ENCODE measurements at places on chromosomes 4 and X.

DNA sequence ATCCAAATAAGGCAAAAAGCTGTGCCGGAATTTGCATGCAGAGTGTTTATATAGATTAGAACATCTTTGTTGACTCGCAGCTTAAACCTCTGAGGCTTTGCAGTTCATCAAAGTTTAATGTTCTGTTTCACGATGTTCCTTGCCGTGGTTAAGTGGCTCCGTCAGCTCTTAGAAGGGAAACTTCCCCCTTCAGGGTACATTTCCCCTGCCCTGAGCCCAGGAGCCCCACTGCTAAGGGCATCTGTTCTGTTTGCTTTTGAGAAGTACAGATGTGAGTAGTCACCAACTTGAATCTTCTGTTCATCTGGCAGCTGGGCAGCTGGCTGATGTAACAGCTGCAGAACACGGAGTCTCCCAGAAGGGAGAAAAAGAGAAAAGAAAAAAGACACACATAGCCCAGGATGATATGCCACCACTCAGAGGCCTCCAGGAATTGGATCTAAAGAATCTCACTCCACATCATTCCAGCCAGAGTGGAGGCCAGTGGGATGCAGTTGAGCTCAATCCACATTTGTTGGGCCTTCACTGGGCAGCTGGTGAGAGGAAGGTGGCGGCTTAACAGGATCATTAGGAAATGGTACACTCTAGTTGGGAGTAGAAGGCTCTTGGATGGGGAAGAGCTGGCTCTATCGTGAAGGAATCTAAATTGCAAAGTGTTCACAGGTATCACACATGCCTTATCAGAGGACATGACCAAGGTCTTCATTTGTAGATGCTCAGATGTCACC, 178.7 kb upstream of the RBPJ start:
- H3K4me3 ChIP-seq: peak overlapping the region; percentile 22
- H3K27me3 ChIP-seq: no peaks in the 10 kb centered on the region
- peaks cover 73% of the 10 kb centered on the region for H3K4me1 ChIP-seq
- peaks cover 35% of the 10 kb centered on the region for H3K36me3 ChIP-seq
- DNase-seq: no peak

DNA sequence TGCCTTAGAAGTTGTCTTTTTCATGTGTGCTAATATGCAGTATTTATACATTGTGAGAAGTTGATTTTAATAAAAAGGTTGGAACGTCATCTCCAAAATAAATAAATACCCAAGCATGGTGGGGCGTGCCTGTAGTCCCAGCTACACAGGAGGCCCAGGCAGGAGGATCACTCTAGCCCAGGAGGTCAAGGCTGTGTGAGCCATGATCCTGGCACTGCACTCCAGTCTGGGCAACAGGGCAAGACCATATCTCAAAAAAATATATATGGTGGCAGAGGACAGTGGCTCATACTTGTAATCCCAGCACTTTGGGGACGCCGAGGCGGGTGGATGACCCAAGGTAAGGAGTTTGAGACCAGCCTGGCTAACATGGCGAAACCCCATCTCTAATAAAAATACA, 6.4 kb downstream of the SLBP start:
- peaks cover 56% of the 10 kb centered on the region for H3K4me1 ChIP-seq
- no peaks in the 10 kb centered on the region for H3K27me3 ChIP-seq
- DNase-seq: no peak
- H3K36me3 ChIP-seq: peaks cover 69% of the 10 kb centered on the region

DNA sequence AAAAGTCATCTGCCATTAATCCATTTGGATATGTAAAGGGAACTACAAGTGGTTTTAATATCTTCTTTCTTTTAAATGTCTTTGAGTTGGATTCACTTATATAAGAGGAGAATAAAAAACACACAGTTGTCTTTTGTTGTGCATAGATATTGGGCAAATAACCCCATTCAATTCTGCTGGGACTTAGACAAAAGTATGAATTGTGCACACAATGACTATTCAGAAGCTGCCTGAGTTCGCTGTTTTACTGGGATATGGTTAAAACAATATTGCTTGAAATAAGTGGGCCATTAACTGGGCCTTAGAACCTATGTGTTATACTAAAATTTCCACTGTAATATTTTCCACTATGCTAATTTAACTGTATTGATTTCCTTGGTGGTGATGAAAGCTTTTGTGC, 71.7 kb downstream of the PCYT1B start:
- no peak overlapping the region for H3K4me3 ChIP-seq
- peaks cover 1% of the 10 kb centered on the region for H3K27me3 ChIP-seq
- H3K4me1 ChIP-seq: peaks cover 2% of the 10 kb centered on the region
- no peak overlapping the region for H3K27ac ChIP-seq
- DNase-seq: no peak
- H3K36me3 ChIP-seq: no peaks in the 10 kb centered on the region

- H3K36me3 ChIP-seq: peaks cover 43% of the 10 kb centered on the region
- peaks cover 24% of the 10 kb centered on the region for H3K4me1 ChIP-seq
- no peaks in the 10 kb centered on the region for H3K27me3 ChIP-seq
These were observed 410 bp downstream of the GNL3L start for GRCh38 chrX:54530357-54530900.

GRCh38 chrX:139052461-139052860, 340.9 kb upstream of the FGF13 start:
- H3K4me3 ChIP-seq: no peak overlapping the region
- H3K27ac ChIP-seq: no peak overlapping the region
- H3K36me3 ChIP-seq: no peaks in the 10 kb centered on the region
- no peak for DNase-seq

DNA sequence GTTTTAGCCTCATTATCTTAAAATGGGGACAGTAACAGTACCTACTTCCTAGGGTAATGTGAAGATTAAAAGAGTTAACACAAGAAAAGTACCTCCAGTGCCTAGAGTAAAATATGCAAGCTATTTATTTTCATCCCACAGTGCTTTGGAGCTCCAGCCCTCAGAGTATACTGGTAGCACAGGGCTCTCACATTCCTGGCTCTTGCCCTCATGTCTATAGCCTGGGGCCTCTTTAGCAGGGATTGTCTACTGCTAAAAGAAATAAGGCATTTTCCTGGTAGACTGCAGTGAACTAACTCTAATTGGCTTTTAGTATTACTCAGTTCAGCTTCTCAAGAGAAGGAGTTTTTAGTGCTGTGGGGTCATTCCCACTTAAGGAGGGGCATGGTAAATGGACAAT, 60.8 kb downstream of the RRAGB start:
- no peaks in the 10 kb centered on the region for H3K36me3 ChIP-seq
- no peak overlapping the region for H3K4me3 ChIP-seq
- DNase-seq: no peak
- no peak overlapping the region for H3K27ac ChIP-seq
- no peaks in the 10 kb centered on the region for H3K27me3 ChIP-seq

All from activated T-helper 2 cell treated with anti-CD3 and anti-CD28 coated beads, Interferon-gamma antibody, Interleukin-2, Interleukin-4, amounts not matched to agents 10 μg/mL and 5 μg/mL and 100 μg/mL, durations not matched to agents 14 hours and 24 hours and 36 hours (primary cell).